Cardiac ventricle fibroblast (primary cell): ENCODE measurements at places on chromosomes 6 and 20. TPM values are rescaled to one million over a fixed set of nuclear protein-coding genes. Genes with fewer than 3 reads are reported as not detected.

Gene IPCEF1
- not detected in 2 replicates for total RNA-seq

Gene RFX6
- total RNA-seq = not detected in 2 replicates

Gene EEF1A2
- not detected in 2 replicates for total RNA-seq

Gene HLA-DOA
- 0.12 TPM in 1 of 2 replicates, not detected in the other for total RNA-seq

Gene NRSN1
- total RNA-seq = not detected in 2 replicates

Gene TMEM244
- total RNA-seq = not detected in 2 replicates

Gene TMEM217
- 0.20 TPM in 1 of 2 replicates, not detected in the other for total RNA-seq

Gene NMBR
- not detected in 2 replicates for total RNA-seq

Gene SCRT2
- not detected in 2 replicates for total RNA-seq

Gene SLC22A23
- 11.0 and 11.8 TPM in 2 replicates for total RNA-seq

Gene PHACTR3
- not detected in 2 replicates for total RNA-seq

Gene CCND3
- total RNA-seq = 80.7 and 82.2 TPM in 2 replicates

Gene SIRPB1
- 1.5 and 1.7 TPM in 2 replicates for total RNA-seq

Gene SLC22A16
- total RNA-seq = 0.39 and 0.62 TPM in 2 replicates

Gene LINC00237
- total RNA-seq = not detected in 2 replicates

Gene CMTR1
- total RNA-seq = 22.0 and 24.6 TPM in 2 replicates

Gene C2
- 10.4 and 16.9 TPM in 2 replicates for total RNA-seq

Gene FBXO30
- total RNA-seq = 7.6 and 9.2 TPM in 2 replicates

Gene OOEP
- total RNA-seq = not detected in 2 replicates

Gene PXT1
- total RNA-seq = not detected in 2 replicates

Gene EEF1E1
- 17.1 and 17.9 TPM in 2 replicates for total RNA-seq

Gene KCNK17
- total RNA-seq = not detected in 2 replicates

Gene ISM1
- not detected in 2 replicates for total RNA-seq

Gene TENT5A
- 23.4 and 31.5 TPM in 2 replicates for total RNA-seq

Gene HEY2
- 0.05 and 0.06 TPM in 2 replicates for total RNA-seq

Gene TRIM31
- not detected in 2 replicates for total RNA-seq

Gene PRDM1
- 0.62 and 3.1 TPM in 2 replicates for total RNA-seq

Gene CLPSL2
- total RNA-seq = not detected in 2 replicates

Gene NKX2-2
- total RNA-seq = not detected in 2 replicates

Gene PACSIN1
- total RNA-seq = not detected in 2 replicates

Gene ZBTB46
- 3.0 and 6.2 TPM in 2 replicates for total RNA-seq

Gene DLL1
- 1.7 and 3.1 TPM in 2 replicates for total RNA-seq

Gene SLC16A10
- total RNA-seq = not detected in 2 replicates

Gene MBOAT1
- 0.24 and 0.69 TPM in 2 replicates for total RNA-seq

Gene KCNK16
- not detected in 2 replicates for total RNA-seq

Gene OLIG3
- total RNA-seq = not detected in 2 replicates
